Right hindlimb (tissue), 1 donor: ENCODE measurements at places on chromosomes 3 and 15.
A peak's percentile ranks its signal among the peaks of the same experiment; 100 is the strongest.

DNA sequence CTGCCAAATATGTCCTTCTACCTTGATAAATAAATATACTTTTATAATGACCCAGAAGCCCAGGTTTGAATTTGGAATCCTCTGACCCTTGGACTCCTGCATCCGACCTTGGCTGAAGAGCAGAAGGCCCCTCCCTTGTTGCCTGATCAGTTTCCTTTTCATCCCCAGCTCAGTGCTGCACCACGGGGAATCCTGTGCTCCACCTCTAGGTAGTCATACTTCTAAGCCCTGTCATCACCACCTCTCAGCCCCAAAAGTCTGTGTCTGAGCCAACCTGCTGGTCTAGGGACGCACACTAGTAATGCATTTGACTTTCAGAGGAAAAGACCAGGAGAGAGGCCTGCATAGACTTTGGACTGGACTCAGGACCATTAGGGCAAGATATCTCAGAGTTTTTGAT is 310.6 kb downstream of the NLGN1 start:
- DNase-seq = no peak

- DNase-seq = no peak
Measured at GRCh38 chr3:189324538-189325138, 152.9 kb downstream of the TPRG1 start.

GRCh38 chr3:52892290-52892624 is 5.1 kb downstream of the STIMATE start:
- DNase-seq = no peak

DNA sequence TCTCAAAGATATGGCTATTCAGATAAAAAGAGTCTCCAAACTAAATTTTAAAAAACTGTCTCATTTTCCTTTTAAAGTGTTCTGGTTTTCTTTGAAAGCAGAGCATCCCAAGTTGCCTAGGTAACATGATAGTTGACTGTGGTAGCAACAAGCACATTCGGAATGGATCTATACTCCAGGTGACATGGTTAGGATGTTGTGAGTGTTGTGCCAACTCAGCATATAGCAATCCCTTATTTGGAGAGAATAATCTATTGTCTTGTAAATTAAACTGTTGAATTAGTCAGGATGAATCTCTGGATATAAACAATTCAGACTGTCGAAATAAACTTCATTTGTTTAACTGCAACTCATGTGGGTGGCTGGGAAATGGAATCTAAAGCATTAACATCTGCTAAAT is 418.6 kb downstream of the TUSC7 start:
- no peak for DNase-seq

DNA sequence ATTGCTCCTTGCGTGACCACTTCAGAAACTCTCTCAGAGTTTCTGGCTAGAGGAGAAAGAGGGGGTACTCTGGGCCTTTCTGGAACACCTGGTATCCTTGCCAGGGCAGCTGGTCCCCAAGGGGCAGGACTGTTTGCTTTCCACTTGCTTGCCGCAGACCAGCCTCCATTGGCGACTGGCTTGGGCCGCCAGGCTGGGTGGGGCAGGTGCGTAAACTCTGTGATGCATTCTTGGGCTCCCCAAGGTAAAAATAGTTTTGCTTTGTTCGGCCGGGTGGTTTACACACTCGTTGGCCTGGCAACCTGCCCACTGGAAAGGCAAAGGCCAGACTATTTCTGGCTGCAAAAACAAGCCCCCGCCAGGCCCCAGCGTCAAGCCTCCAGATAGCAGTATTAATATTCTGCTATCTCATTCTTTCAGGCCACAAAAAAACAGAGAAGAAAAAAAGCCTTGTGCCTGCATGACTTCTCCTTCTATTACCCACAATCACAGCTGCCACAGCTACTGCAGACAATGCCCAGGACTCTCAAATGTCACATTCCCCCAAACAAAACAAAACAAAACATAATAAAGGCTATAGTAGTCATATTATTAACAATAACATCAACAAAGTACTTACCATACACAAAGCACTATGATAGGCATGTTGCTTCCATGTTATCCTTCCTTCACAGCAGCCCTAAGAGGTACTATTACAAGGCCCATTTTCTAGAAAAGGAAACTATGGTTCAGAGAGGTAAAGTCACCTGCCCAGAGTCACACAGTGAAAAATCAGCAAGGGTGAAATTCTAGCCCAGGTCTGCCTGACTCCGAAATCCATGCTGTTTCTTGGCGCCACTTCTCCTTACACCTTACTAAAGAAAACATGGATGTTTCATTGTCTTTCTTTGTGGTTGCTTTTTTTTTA is 14.0 kb upstream of the SSUH2 start:
- DNase-seq = peak; percentile 79

DNA sequence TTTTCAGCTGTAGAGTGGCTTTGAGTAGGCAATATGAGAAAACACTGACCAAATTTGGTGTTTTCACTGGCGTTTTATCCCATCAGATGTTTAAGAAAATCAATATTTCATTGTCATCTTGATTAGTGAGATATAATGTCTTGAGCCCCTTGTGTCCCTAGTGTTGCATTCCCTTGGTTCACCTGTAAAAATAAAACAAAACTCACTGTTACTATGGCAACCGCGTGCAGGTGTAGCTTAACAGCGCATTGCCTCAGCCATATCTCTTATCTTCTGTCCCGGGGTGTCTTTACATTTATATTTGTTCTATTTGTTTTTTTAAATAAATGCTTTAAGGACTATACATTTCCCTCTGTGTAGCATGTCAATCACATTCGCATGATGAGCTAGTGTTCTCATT is 551.6 kb downstream of the ZIC1 start:
- no peak for DNase-seq

DNA sequence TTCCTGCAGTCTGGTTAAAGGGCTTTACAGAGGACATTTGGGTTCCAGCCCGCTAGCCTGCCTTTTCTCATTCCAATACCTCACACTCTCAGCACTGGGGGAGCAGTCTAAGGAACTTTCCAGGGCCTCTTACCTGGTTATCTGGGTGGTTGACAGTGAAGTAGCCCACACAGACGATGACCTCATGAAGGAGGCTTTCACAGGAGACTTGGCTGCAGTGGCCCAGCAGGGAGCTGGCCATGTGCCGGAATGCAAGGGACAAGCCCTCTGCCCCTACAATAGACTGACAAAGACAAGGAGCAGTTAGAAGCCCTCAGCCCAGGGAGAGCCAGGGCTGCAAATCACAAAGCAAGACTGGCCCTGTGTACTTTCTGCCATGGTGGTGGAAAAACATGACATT is 39.5 kb downstream of the ISL2 start:
- no peak for DNase-seq

DNA sequence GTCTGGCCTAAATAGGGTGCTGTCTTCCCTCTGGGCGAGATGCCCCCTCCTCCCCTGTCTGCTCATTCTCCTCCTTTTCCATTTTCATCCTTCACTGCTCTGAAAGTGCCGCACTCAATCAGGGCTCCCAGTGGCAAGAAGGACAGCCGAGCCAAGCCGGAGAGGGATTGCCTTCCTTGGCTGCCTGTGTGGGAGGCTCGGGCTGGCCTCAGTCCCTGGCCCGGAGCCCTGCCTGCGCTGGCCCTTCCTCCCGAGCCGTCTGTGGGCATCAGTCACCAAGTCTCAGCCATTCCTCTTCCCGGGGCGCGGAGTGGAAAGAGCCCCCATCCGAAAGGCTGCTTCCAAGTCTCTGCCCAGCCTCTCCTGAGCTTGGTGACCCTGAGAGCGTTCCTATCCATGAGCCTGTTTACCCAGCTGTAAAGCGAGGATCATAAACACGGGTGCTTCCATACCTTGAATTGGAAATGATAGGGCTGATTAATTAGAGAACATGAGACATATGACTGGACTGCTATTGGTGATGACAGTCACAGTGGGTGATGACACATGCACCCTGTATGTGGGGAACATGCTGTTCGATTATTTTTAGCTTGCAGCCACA is 59.1 kb upstream of the TLE3 start:
- peak; percentile 69 for DNase-seq

DNA sequence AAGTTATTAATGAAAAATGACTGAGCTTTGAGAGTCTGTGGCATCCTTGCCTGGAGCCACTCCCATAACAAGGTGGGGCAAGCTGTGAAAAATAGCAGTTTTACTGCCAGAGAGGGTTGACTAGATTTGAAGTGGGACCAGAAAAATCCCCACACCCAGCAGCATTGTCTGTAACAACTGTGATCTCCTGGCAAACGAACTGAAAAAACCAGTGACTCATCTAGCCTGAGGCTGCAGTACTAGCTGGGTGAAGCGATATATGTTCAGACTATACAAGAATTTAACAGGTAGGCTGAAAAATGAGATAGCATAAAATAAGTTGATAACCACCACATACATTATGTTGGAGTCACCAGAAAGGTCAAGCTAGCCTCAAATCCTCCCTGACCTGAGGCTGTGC is 64.0 kb downstream of the DPH6 start:
- no peak for DNase-seq

GRCh38 chr15:85800478-85801123 is 5.9 kb upstream of the KLHL25 start:
- DNase-seq = no peak

DNA sequence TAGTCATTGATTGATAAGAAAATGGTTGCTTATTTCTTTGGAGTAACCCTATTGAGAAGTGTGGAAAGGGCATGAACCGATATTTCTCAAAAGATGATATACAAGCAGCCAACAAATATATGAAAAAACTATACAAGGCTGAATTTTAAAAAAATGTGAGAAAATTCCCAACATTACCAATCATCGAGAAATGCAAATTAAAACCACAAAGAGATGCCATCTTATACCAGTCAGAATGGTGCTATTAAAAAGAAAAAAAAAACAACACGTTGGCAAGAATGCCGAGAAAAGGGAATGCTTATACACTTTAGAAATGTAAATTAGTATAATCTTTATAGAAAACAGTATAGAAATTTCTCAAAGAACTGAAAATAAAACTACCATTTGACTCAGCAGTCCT is 77.7 kb upstream of the ROBO1 start:
- no peak for DNase-seq

GRCh38 chr3:115766587-115767482 is 143.5 kb downstream of the GAP43 start:
- no peak for DNase-seq

GRCh38 chr3:2661078-2661477 is 449.1 kb downstream of the IL5RA start:
- DNase-seq = no peak

DNA sequence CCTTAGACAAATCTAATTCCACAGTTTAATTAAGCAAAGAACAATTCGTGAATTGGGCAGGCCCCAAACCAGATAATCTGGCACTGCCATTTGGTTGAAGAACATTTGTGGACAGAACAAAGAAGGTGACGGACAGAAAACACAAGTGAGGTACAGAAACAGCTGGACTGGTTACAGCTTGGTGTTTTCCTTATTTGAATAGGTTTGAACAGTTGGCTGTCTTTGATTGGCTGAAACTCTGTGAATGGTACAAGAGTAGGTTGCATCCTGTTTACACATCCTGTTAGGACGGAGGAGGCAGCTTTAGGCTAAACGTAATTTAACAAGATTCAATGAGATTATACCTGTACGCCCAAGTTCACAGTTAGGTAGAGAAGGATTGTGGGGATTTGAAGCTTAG is 114.4 kb downstream of the LPP start:
- DNase-seq = no peak

- DNase-seq = peak; percentile 85
Measured at GRCh38 chr3:40476478-40477470, at the start of gene ZNF619. TSS of gene ZNF619 (plus strand) at chr3:40477122. CDS start at chr3:40477980, 858 bp downstream.

DNA sequence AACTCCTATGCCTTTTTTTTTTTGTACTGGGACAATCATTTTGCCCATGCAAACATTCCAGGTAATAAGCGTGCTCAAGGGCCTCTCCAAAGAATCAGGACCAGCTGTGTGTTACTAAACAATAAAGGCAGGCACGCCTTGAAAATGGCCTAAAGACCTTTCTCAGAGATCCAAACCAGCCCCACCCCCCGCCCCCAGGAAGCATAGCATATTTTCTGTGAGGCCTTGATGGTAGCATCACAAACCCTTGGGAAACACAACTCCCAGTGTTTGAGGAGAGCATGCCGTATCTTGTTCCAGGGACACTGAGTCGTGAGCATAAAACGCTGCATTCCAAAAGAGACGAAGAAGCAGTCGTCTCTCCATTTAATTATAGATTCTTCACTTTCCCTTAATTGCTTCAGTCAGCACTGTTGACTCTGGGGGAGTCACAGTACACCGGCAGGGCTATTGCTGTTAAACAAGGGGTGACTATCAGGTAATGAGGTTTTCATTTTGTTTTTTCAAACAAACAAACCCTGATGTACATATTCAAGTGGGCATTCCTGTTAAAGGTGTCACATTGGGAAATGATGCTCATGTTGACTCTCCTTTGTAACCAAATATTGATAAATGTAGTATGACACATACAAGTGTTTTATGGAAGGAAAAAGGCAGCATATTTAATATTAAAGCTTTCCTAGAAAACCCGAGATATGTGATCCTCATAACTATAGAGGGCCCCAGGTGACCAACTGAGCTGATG is 4.4 kb upstream of the TPM1 start:
- no peak for DNase-seq

DNA sequence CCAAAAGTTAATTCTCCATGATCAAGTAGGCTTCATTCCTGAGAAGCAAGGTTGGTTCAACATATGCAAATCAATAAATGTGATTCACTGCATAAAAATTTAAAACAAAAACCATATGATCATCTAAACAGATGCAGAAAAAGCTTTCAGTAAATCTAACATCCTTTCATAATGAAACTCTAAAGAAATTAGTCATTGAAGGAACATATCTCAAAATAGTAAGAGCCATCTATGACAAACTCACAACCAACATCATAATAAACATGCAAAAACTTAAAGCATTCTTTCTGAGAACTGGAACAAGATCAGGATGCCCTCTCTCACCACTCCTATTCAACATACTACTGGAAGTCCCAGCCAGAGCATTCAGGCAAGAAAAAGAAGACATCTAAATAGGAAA is 254.1 kb downstream of the AGBL1 start:
- no peak for DNase-seq

GRCh38 chr3:147414390-147415138 is 5.4 kb downstream of the ZIC1 start:
- DNase-seq = peak; percentile 18

GRCh38 chr3:9783954-9784353 is 8.3 kb downstream of the TADA3 start:
- DNase-seq = no peak

DNA sequence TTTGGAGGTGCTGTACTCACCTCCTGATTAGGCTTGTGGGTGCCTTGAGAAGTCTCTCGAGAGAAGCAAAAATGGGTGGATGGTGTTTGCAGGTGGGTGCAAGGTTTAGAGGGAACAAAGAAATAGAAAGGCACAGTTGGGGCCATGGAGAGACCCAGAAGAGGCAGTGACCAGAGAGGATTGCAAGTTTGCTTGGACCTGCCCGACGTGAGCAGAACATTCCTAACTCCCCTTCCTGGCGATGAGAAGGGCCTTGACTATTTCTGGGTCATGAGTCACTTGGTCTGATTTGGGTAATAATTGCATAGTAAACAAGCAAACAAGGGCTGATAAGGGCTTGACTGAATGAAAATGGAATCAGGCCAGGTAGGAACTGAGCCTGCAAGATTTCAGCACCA is 7.0 kb upstream of the CTSH start:
- no peak for DNase-seq

GRCh38 chr3:119937229-119937628 is 155.3 kb downstream of the NR1I2 start:
- DNase-seq = no peak
